ENCODE measurements at places on chromosomes 5 and 9. TPM values are rescaled to one million over a fixed set of nuclear protein-coding genes. Genes with fewer than 3 reads are reported as not detected.

Gene FGF1
- total RNA-seq, result 2.6 TPM

Gene ZFP2
- 1.8 TPM for total RNA-seq

Gene SLC36A2
- total RNA-seq, result not detected

Gene CTXN3
- not detected for total RNA-seq

Gene PAIP1
- 80.3 TPM for total RNA-seq

Gene HRH2
- not detected for total RNA-seq

Gene ZNF883
- total RNA-seq, result 7.9 TPM

Gene TMC1
- total RNA-seq, result not detected

Gene BASP1
- 163 TPM for total RNA-seq

Gene PRRT1B
- total RNA-seq, result not detected

Gene AHRR
- total RNA-seq, result 86.8 TPM

Gene SPATA6L
- total RNA-seq, result 0.15 TPM

Gene PHF24
- total RNA-seq, result under 0.01 TPM

Gene MEIKIN
- total RNA-seq, result not detected

Gene MPDZ
- total RNA-seq, result 38.0 TPM

Gene BAAT
- not detected for total RNA-seq

Gene PCDHGC5
- total RNA-seq, result 8.1 TPM
